ENCODE measurements at places on chromosomes 1 and 21.

DNA sequence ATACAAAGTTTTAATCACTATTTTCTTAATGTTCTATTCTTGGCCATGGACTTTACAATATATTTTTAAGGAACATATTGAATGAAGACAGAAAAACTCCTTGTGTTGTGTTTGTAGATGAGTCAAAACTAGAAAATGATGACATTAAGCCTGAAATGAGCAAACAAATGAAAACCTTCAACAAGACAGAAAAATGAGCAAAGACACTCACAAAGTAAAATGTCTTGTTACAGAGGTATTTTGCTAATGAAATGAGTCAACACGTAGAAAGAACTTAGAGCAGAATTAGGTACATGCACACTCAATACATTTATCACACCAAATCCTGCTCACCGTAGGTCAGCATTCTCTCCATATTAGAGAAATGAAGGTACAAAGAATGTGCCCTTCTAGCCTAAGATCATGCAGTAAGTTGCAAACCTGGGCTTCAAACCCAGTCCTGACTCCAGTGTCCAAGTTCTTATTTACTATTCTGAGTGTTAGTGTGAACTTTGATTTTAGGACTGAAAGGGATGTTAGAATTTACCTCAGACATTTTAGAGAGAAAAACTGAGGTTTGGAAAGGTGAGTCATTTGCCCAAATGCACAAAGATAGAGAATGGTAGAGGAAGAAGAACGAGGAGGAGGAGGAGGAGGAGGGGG lies 133.9 kb upstream of the SGIP1 start:
- no peak for DNase-seq

DNA sequence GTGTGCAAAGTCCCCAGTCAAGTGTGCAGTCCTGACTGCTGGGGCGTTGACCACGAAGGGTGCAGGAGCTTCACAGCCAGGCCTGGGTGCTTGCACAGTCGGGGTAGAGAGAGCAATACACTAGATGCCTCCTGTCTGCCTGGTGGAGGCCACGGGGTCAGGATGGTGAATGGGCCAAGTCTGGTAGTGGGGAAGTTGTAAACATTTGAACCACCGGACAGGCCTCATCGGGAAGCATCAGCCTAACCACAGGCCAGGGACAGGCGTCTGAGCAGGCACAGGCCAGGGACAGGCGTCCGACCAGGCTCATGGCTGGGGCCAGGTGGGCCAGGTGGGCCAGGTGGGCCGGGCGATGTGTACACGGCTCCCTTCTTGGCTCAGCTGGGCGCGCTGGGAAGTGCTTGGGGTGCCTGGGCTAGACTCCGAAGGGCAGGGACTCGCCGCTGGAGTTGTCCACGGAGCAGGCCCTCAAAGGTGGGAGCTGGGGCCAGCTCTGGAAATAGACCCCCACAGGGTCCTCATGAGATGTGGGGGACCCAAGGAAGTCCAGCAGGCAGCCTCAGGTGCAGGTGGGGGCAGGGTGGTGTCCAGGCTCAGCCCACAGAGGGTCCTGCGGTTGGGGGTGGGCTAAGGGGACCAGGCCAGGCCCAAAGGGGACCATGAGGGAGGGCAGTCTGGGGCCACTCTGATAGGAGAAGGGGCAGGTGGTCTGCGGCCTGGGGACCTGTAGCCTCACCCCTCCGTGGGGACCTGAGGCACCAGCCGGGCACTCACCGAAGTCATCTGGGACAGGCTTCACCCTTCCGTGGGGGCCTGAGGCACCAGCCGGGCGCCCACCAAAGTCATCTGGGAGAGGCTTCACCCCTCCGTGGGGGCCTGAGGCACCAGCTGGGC lies 15.0 kb downstream of the COL6A1 start:
- DNase-seq, result no peak

DNA sequence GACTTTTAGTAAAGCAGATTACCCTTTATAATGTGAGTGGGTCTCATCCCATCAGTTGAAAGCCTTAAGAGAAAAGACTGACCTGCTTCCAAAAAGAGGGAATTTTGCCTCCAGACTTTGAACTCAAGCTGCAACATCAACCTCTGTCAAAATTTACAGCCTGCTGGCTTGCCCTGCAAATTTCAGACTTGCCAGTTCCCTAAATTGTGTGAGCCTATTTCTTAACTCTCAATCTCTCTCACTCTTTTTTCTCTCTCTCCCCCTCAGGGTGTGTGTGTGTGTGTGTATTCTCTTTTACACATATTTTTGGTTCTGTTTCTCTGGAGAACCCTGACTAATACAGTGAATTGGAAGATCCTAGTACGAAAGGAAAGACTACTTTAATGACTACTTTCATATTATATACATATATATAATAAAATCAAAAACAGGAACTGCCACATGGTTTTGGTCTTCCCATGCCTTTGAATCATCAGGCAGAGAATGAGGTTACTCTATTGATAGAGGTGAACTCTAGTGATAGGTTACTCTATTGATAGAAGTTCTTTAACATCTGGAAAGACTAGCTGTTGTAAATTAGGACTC lies 6.4 kb downstream of the OR2C3 start:
- DNase-seq, result no peak

DNA sequence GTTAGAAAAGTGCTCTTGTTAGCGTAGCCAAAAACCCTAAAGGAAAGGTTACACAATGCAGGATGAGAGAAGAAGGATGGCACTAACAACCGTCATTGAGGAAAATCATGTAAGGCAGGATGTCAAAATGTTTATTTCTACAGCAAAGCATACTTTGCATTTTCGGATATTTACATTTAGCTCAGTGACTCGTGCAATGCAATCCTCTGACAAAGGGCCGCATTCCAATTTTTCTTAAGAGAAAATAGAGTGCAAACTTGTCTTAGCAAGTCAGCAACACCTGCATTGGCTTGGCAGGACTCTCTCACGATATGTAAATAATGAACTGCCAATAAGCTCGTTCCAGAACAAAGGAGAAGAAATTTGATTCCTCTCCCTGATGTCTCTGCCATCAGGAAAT lies 33.3 kb downstream of the TIAM1 start:
- no peak for DNase-seq

- DNase-seq, result peak; percentile 44
Measured at GRCh38 chr1:150273311-150273710, 721 bp downstream of the C1orf54 start.

GRCh38 chr1:243465081-243465480 lies 209.2 kb downstream of the SDCCAG8 start:
- DNase-seq, result no peak

GRCh38 chr1:228445843-228446650 lies 29.4 kb upstream of the TRIM17 start:
- DNase-seq, result no peak

DNA sequence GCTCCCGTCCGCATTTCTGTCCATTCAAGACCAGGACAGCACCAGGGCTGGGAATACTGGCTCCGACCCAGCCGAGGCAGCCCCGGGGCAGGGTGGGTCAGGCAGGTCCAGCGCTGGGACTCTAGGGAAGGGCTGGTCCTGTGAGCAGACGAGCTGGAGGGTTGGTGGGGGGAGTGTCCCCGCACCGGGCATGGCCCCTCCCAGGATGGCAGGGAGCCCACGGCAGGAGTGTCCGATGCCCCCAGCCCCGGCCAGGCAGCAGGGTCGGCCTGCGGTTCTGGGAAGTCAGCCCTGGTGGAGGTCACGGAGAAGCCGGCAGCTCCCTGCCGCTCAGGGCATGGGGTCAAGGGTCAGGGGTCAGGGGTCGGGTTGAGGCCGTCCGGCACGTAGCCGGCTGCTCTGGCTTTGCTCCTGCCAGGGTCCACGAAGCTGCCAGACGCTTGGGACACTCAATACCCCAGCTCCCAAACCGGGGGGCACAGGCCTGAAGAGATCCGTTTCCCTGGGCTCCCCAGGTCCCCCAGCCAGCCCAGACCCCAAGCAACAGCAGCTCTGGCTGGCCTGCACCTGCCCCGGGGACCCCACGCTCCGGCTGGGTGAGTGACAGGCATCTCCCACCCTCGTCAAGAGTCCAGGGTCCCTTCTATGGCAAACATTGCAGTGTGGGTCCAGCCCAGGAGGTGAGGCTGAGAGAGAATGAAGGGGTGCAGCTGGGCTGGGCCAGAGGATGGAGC lies 6.7 kb downstream of the C1QTNF12 start:
- DNase-seq, result no peak

- peak; percentile 82 for DNase-seq
Measured at GRCh38 chr1:200625381-200625824, 4.9 kb upstream of the KIF14 start.

DNA sequence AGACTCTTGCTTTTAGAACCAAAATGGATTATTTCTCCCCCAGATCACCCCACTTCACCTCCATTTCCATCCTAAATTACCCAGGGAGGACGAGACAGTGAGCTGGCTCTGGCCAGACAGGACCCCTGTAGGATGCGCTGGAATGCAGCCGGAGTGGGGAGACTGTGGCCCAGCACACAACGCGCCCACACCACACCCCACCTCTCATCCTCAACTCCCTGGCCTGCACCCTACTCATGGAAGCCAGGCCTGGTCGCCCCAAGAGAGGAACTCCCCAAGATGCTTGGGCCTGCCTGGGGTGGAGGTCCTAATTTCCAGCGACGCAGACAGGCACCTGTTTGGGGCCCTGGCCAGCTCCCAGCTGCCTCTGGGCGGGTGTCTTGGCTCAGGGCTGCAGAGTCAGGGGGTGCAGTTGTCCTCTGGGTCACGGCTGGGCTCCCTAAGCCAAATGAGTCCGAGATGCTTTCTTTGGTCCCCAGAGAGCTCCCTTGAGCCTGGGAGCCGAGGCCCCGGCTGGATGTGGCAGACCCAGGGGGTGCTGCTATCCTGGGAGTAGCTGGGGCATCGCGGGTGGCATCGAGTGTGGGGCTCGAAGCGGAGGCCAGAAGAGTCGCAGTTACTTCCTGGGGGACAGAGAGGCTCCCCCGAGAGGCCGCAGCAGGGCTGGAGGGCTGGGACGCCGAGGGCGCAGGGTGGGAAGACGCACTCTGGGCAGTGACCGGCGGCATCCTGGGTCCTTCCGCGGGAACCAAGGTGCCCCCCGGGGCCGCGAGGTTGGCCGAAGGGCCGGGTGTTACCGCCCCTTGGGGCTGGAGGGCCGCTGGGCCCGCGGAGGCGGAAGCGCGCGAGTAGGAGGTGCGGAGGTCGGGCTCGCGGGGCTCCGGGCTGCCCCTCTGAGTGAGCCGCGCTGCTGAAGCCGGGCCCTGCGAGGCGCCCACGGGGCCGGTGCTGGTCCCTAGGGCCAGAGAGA lies 10.4 kb downstream of the CLEC20A start:
- DNase-seq, result no peak
